ENCODE measurements at places on chromosomes 5 and 9.

DNA sequence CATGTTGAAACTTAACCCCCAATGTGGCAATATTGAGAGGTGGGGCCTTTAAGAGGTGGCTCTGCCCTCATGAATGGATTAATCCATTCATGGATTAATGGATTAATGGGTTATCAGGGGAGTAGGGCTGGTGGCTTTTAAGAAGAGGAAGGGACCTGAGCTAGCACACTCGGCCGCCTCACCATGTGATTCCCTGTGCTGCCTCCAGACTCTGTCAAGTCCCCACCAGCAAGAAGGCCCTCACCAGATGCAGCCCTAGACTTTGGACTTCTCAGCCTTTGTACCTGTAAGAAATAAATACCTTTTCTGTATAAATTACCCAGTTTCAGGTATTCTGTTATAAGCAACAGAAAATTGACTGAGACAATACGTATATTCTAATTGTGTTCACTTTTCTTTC is 272.2 kb upstream of the DMRT1 start:
- H3K4me1 ChIP-seq: peaks cover 5% of the 10 kb centered on the region
- H3K27me3 ChIP-seq: no peaks in the 10 kb centered on the region
- no peak for DNase-seq
- H3K27ac ChIP-seq: no peak overlapping the region
- H3K36me3 ChIP-seq: no peaks in the 10 kb centered on the region
- H3K4me3 ChIP-seq: no peak overlapping the region

DNA sequence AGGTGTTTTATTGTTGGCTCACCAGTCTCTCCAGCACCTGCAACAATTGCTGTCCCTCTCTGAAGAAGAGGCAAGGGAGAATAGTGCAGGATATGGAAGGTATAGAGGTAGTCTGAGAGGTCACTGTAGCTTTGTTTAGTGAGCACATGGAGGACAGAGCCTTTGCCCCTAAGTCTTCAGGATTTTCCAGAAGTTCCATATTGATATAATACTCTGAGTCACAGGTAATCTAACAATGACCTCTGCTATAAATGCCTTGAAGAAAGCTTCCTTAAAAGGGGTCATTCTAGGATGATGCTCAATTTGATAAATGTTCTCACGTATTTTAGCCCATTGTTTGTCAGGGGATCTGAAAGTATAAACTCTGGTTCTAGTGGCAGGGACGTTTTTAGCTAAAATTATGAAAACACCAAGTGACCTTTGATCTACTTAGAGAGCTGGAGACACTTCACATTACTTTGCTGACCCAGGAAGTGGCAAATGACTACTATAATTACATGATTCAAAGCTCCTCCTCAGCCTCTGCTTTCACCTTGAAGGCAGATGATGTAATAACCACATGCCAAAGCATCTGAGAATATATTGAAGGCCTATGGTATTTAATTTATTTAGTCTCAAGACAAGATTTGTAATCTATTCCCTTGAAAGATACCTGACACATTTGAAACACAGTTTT is 366.9 kb upstream of the NUDT12 start:
- no peak overlapping the region for H3K27ac ChIP-seq
- no peaks in the 10 kb centered on the region for H3K27me3 ChIP-seq
- DNase-seq: no peak

DNA sequence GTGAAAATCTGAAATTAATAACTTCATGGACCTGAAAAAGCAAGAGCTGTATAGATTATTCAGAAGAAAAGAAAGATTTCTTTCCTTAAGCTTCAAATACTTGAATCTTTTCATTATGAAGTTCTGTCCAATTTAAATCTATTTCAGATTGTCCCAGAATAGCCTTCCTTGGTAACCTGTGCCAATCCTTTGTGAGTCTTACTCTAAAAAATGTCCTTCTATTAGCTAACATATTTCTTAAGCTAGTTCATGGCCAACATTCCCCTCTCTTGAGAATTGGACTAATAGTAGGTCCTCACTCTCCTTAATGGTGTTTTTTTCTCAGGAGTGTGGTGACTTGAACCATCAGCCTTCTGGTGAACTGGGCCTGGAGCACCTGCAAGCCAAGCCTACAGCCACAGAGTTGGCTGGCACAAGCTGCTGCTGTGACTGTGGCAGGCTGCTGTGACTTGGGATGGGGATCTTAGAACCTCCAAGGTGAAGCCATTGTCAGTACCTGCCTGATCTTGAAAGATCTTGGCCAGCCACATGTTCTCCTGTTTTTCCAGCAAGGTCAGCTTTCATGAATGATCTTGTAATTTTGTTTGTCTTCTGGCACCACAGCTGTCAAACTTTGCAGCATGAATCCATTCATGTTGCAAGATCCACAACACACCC is 262.6 kb upstream of the MAP3K1 start:
- no peaks in the 10 kb centered on the region for H3K27me3 ChIP-seq
- no peak for DNase-seq
- H3K36me3 ChIP-seq: no peaks in the 10 kb centered on the region
- H3K4me3 ChIP-seq: no peak overlapping the region
- H3K4me1 ChIP-seq: peaks cover 2% of the 10 kb centered on the region
- H3K27ac ChIP-seq: no peak overlapping the region

DNA sequence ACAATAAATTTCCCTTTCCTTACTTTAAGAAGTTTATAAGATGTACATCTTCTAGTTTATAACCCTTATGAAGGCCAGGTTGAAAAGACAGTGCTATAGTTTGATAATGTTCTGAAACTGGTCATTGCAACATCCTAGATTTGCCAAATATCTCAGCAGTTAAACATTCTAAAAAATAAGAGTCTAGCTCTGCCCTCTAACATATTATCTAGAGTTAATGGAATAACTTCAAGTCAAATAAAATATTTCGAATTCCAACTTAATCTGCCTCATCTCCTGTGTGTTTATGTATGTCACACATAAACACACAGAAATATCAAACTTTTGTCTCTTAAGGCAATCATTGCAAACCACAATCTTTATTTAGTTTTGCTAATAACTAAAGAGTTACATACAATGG is 796.6 kb downstream of the TLE1 start:
- no peak overlapping the region for H3K27ac ChIP-seq
- no peak for DNase-seq
- no peaks in the 10 kb centered on the region for H3K4me1 ChIP-seq

DNA sequence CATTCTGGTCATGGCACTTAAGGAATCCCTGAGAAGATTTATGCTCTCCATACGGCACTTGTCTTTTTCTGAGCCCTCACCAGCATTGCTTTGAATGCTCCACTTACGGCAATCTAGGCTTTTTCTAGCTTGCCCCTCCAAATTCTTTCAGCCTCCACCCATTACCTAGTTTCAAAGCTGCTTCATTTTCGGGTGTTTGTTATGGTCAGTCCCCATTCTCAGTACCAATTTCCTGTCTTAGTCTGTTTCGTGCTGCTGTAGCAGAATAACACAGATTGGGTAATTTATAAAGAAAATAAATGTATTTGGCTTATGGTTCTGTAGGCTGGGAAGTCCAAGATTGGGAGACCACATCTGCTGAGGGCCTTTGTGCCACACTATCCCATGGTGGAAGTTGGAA is 42.0 kb downstream of the ARHGEF28 start:
- no peak overlapping the region for H3K4me3 ChIP-seq
- no peak overlapping the region for H3K27ac ChIP-seq
- H3K27me3 ChIP-seq: no peaks in the 10 kb centered on the region
- no peak for DNase-seq
- H3K4me1 ChIP-seq: peaks cover 10% of the 10 kb centered on the region

DNA sequence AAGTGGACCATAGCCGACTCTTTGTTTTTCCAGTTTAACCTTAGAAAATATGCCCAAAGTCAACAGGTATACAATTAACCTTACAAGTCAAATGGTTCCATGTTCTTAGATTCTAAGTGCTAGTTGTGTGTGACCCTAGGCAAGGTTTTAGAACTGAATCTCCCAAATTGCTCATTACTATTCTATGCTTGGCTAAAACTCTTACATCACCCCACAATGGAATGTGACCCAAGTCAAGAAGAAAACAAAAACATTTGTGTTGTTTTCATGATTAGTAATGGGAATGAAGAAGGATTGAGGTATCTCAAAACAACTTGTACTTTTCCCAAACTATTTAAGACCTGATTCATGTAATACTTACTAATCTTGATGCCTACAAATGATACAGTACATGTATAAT is 159.2 kb downstream of the ARRDC3 start:
- H3K36me3 ChIP-seq: no peaks in the 10 kb centered on the region
- no peak overlapping the region for H3K4me3 ChIP-seq
- no peaks in the 10 kb centered on the region for H3K27me3 ChIP-seq
- DNase-seq: no peak

DNA sequence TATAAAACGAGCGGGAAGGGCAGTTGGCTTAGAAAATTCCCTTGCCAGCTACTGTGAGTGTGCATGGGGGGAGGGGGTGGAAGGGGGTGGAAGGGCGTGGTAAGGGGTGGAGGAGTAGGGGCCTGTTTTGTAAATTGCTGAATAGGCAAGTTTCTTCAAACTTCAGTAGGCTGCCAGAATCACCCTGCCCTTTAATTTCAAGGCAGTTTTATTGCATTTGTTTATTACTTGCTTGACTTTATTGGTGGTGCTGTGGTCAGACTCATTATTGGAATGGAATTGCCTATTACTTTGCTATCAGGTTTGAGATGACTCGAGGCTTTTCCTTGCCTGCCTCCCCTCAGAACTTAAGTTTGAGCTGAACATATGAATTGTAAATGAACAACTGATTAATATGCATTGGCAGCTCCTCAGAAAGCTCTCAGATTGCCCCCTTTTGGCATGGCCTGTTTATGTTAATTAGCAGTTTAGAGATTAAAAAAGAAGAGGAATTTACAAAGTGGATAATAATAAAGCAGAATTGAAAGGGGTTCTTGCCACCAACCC is 76.0 kb downstream of the SEMA6A start:
- H3K4me3 ChIP-seq: no peak overlapping the region
- peaks cover 3% of the 10 kb centered on the region for H3K4me1 ChIP-seq
- no peak for DNase-seq

- no peak for DNase-seq
- no peaks in the 10 kb centered on the region for H3K27me3 ChIP-seq
- H3K4me3 ChIP-seq: no peak overlapping the region
- no peaks in the 10 kb centered on the region for H3K4me1 ChIP-seq
- H3K36me3 ChIP-seq: no peaks in the 10 kb centered on the region
Observed at GRCh38 chr5:6402939-6403338, 24.6 kb upstream of the MED10 start.

- H3K4me3 ChIP-seq: no peak overlapping the region
- DNase-seq: no peak
- no peaks in the 10 kb centered on the region for H3K36me3 ChIP-seq
- no peaks in the 10 kb centered on the region for H3K27me3 ChIP-seq
Observed at GRCh38 chr5:105207066-105207465, 1644.5 kb upstream of the NUDT12 start.

GRCh38 chr5:103283120-103283519 is 24.6 kb downstream of the MACIR start:
- H3K27me3 ChIP-seq: no peaks in the 10 kb centered on the region
- no peaks in the 10 kb centered on the region for H3K4me1 ChIP-seq
- no peak overlapping the region for H3K4me3 ChIP-seq
- no peak overlapping the region for H3K27ac ChIP-seq

GRCh38 chr5:82676661-82677060 is 398.5 kb upstream of the RPS23 start:
- H3K4me1 ChIP-seq: no peaks in the 10 kb centered on the region
- H3K36me3 ChIP-seq: no peaks in the 10 kb centered on the region
- H3K27me3 ChIP-seq: no peaks in the 10 kb centered on the region
- no peak overlapping the region for H3K27ac ChIP-seq
- no peak overlapping the region for H3K4me3 ChIP-seq
- DNase-seq: no peak

DNA sequence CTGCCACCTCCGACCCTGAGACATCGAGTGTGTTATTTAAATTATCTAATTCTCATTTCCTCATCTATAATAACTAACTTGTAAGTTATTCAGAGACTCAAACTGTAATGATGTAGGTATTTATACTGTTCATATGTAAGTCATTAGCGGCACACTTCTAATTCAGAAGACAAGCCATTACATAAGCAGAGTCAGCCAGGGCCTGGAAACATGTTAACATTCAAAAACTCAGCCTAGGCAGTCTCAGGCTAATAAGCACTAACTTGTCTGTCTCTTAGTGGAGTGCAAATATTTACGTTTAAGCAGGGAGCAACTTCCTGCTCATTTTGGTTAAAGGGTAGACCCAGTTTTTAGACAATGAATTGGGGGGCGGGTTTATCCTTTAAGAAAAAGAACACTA is 598.4 kb downstream of the ACTL7B start:
- H3K27ac ChIP-seq: no peak overlapping the region
- H3K4me3 ChIP-seq: no peak overlapping the region
- peaks cover 2% of the 10 kb centered on the region for H3K4me1 ChIP-seq
- DNase-seq: no peak

GRCh38 chr9:107540164-107540561 is 50.6 kb upstream of the KLF4 start:
- no peak overlapping the region for H3K4me3 ChIP-seq
- H3K27ac ChIP-seq: no peak overlapping the region

- peak overlapping the region; percentile 37 for H3K27ac ChIP-seq
- peaks cover 15% of the 10 kb centered on the region for H3K4me1 ChIP-seq
- peak; percentile 93 for DNase-seq
- no peak overlapping the region for H3K4me3 ChIP-seq
- H3K36me3 ChIP-seq: no peaks in the 10 kb centered on the region
- H3K27me3 ChIP-seq: no peaks in the 10 kb centered on the region
Observed at GRCh38 chr9:127336506-127337352, 60.2 kb upstream of the SLC2A8 start.

GRCh38 chr5:77946381-77947040 is 170.4 kb upstream of the TBCA start:
- no peak for DNase-seq
- H3K4me1 ChIP-seq: no peaks in the 10 kb centered on the region
- no peak overlapping the region for H3K27ac ChIP-seq
- H3K4me3 ChIP-seq: no peak overlapping the region
- H3K27me3 ChIP-seq: no peaks in the 10 kb centered on the region
- no peaks in the 10 kb centered on the region for H3K36me3 ChIP-seq

DNA sequence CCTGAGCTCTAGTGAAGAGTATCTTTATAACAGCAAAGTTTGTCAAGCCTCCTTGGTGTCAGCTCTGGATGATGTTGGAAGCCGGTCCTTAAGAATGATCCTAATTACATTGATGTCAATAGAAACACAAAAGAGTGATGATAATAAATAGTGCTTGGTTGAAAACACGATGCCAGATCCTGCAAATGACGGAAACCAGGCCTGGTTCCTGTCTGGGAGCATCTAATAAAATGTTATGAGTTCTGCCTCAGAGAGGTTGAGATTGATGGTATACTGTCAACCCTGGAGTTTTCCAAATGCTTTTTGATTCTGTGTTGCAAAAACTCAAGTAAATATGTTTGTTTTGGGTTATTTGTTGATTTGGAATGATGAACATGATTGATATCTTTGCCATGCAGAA is 23.3 kb downstream of the HMHB1 start:
- no peak overlapping the region for H3K27ac ChIP-seq
- no peak overlapping the region for H3K4me3 ChIP-seq
- no peaks in the 10 kb centered on the region for H3K27me3 ChIP-seq
- no peaks in the 10 kb centered on the region for H3K4me1 ChIP-seq
- no peaks in the 10 kb centered on the region for H3K36me3 ChIP-seq
- no peak for DNase-seq

- H3K4me3 ChIP-seq: no peak overlapping the region
- DNase-seq: peak; percentile 52
- H3K36me3 ChIP-seq: no peaks in the 10 kb centered on the region
- H3K27ac ChIP-seq: no peak overlapping the region
- H3K27me3 ChIP-seq: no peaks in the 10 kb centered on the region
- no peaks in the 10 kb centered on the region for H3K4me1 ChIP-seq
Observed at GRCh38 chr9:13110766-13111417, 168.6 kb downstream of the MPDZ start.

- H3K27me3 ChIP-seq: no peaks in the 10 kb centered on the region
- no peaks in the 10 kb centered on the region for H3K4me1 ChIP-seq
- no peak overlapping the region for H3K4me3 ChIP-seq
- H3K36me3 ChIP-seq: no peaks in the 10 kb centered on the region
- no peak overlapping the region for H3K27ac ChIP-seq
Observed at GRCh38 chr9:122190597-122191381, 31.1 kb downstream of the MORN5 start.
